ENCODE measurements at places on chromosomes 3 and 15.

DNA sequence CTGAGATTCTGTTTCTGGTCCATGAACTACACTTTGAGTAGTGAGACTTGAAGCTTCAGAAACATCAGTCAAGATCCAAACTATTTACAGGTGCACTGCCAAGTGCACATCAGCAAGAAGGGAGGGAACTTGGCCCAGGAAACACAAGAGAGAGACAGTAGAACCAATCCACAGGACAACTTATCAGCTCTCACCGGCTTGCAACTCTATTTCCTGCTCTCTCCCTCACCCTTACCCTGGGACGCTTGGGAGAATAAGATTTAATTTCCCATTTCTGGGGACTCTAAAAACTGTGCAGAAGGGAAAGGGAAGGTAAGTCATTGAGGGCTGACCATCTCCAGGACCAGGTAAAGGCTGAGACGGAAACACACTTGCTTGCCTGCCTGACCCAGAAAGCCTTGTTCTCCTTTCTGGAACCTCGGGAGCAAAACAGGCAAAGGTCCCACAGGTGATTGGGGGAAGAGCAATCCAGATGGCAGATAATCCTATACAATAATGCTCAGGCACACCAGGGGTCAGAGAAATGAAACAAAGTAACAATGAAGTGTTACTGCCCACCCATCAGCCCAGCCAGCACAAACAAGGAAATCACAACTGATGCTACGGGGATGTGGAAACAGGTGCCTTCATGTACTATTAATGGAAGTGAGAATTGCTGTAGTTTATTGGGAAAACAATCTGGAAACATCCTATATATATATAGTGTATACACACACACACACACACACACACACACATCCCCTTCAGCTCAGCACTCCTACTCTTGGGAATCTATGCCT, 154.4 kb downstream of the XXYLT1 start:
- DNase-seq: no peak

DNA sequence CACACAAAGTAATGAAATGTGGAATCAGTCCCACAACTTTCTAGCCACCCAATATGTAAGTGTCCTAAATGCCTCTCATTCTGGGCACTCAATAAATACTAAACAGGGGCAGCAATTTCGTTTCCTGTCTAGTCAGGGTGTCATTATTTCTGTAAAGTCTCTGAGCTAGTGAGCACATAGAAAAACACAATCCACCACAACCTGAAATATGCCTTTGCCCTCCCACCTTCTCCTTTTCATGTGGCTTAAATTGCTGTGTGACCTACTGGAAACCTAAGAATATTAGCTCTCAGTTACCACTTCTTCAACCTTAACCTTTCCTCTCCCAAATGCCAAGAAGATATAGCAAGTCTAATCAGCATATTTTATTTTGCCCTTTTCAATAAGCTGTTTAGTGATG, 456.3 kb upstream of the KCNMB2 start:
- DNase-seq: no peak

DNA sequence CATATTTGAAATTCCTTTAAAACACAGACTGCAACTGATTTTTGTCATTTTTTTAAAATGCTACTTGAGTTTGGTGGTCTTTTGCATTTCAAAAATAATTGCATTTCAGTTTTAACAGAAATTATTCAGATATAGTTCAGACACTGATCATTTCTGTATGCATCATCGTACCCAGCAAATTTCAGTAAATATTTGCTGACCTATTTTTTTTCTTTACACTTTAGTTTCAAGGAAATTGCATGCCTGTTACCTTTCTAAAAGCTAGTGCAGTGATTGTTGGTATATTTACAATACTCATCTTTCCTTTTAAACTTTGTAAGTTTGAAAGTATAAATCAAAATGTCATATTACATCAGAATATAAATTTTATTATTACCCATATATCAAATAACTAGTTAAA, 32.4 kb downstream of the ALCAM start:
- no peak for DNase-seq

GRCh38 chr3:14425581-14426304, 23.3 kb downstream of the SLC6A6 start:
- no peak for DNase-seq

GRCh38 chr3:168034152-168034928, 61.4 kb downstream of the GOLIM4 start:
- DNase-seq: no peak

DNA sequence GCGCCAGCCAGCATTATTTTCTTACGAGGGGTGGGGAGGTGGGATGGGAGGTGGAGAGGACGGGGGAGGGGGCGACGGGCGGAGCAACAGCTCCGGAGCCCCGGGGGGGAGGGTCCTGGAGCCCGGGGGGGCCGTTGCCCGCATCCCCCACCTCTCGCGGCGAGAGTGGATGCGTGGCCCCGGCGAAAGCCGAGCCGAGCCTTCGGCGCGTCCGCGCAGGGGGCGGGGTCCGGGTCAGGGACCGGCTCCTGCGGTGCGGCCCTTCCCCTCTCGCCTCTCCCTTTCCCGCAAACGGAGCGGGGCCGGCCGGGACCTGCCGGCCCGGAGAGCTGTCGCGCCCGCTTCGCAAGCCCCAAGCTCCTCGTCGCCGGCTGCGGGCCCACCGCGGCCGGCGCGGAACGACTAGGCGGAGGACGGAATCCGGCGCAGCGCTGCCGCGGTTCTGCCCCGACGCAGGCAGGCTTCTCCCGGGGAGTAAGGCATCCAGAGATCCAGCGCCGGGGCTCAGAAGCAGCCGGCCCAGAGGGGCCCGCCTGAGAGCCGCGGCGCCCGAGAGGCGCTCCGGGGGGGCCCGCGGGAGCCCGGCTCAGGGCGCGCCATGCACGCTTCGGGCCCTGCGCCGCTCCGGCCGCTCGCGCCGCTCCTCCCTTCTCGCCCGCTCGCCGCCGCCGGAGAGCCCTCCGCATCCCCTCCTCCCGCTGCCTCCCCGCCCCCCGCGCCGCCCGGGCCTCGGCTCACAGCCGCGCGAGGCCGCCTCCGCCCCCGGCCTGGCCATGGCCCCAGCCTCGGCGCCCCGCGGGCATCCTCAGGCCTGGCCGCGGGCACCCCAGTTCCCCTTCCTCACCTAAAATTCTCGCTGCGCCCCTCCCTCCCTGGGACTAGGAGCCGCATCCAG, 459 bp upstream of the ADCY5 start:
- peak; percentile 66 for DNase-seq

DNA sequence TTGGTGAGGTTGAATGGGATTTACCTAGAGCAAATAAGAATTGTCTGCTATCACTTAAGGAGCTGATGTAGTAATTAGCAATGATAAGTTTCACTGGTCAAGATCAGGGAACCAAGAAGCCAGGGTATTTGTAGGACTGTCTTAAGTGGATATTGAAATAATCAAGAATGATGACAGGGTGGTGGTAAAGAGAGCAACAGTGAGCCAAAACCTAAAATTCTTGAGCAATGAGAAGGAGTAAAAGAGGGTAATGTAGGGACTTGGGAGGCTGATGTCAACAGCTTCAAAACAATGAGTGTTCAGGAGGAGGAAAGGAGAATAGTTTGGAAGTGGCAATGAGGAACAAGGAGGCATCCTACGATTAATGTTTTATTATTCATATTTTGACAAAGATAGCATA, 31.5 kb upstream of the SLC2A2 start:
- no peak for DNase-seq
